ENCODE measurements at places on chromosomes 12 and 14.

- DNase-seq = no peak
These were observed 65.0 kb downstream of the TESC start for GRCh38 chr12:117034249-117034648.

DNA sequence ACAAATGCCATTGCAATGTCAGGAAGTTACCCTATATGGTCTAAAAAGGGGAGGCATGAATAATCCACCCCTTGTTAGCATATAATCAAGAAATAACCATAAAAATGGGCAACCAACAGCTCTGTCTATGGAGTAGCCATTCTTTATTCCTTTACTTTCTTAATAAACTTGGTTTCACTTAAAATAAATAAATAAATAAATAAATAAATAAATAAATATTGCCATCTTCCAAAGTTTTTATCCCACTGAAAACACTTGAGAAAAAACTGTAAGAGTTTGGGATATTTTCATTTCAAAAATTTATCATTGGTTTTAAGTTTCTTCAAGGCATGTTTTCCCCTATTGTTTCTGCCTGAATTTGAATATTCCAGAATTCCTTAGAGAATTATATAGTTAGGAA is 89.8 kb downstream of the SYT10 start:
- no peak for DNase-seq

GRCh38 chr12:28240853-28241252 is 50.6 kb downstream of the CCDC91 start:
- DNase-seq = no peak

DNA sequence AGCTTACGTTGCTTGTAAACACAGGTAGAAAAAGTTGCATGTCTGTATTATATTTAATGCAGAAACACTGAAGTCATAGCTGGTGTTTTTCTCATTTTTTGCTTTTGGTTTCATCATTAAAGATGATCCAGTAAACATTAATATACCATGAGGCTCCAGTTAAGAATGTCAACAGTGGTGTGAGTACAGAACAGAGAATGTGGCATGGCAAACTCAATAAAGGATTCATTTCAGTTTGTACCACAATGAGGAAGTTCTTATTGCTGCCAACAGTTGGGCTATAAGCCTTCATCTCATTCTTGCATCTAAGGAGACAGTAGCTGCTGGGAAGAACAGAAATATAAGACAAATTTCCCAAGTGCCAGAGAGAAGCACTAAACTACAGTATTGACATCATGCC is 72.1 kb upstream of the ST8SIA1 start:
- no peak for DNase-seq

- DNase-seq = no peak
These were observed 51.3 kb upstream of the RERGL start for GRCh38 chr12:18141048-18141982.

DNA sequence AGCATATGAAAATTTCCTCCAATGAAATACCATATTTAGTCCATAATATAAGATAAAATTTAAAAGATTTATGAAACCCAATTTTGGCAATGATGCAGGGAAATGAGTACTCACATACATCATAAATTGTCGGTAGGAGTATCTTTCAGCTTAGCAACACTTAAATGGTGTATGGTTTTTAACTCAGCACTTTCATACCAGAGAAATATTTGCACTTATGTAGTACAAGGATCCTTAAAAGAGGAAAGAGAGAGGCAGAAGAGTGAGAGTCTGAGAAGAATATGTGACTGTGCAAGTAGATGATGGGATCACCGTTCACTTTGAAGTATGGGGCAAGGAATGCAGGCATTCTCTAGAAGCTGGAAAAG is 379.3 kb upstream of the DCN start:
- no peak for DNase-seq

DNA sequence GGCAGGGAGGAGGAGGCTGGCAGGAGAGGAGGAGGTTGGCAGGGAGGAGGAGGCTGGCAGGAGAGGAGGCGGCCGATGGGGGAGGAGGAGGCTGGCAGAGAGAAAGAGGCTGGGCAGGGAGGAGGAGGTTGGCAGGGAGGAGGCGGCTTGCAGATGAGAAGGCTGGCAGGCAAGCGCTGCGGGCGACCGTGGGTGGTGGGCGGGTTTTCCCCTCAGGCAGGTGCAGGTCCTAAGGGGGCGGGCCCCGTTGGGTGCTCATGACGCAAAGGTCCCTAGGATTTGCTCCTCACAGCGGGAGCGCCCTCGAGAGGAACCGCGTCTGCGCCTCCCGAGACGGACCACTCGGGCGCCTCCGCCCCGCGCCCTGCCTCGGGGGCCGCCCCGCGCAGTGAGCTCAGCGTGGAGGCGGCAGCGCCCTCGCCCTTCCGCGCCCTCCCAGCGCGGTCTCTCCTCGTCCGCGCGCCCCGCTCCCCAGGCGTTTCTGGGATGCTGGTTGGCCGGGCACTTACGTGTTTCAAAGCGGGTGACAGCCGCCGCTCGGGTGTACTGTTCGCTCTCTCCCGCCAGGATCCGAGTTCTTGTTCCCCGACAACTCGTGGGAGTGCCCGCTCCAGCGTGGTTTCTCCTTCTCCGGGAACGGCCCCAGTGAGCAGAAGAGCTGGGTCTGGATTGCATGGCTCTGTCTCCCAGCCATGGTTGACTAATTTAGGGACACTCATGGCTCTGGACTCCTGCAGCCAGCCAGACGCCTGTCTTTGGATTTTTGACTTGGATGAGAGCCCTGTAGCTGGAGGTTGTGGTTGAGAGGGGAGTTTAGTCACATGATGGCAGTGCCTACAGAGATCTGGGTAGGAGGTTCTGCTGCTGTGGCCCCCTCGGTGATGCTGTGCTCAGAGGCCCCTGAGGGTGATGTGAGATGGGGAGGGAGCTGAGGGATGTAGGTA is 64.1 kb upstream of the PPP4R3A start:
- DNase-seq = no peak

DNA sequence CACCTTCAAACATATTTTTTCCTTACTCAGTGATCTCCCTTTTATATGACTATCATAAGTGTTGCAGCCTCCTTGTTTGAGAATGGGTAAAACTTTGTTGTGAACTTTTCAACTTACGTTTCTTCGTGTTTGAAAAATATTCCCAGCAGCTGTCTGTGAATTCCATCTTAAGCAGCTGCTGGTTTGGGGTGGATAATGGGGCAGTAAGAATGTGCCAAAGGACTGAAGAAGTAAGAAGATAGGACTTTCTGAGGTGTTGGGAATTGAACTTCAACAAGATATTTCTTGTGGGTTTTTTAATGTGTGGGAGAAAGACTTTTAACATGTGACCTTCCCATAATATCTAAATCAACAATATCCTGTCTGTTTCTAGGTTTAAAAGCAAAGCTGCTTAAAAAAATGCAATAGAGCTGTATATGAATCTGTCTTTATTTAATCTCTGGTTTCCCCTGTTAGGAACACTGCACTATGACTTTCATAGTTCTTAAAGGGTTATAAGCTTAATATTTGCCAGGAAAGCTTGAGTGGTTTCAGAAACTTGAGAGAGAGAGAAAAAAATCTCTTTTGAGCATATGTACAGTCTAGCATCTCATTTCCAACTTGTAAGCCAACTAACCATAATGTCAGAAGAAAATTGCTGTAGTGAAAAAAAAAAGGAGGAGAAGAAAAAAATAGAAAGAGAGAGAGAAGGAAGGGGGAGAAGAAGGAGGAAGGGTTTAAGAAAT is 1659.2 kb upstream of the FLRT2 start:
- DNase-seq = no peak

GRCh38 chr14:38419579-38419978 is 163.7 kb upstream of the CLEC14A start:
- DNase-seq = no peak

GRCh38 chr14:100334904-100335303 is 11.8 kb downstream of the SLC25A47 start:
- DNase-seq = no peak

- DNase-seq = no peak
These were observed 354.0 kb downstream of the FLRT2 start for GRCh38 chr14:85883966-85884365.

GRCh38 chr14:38723959-38724358 is 379.1 kb downstream of the SEC23A start:
- DNase-seq = no peak

GRCh38 chr12:94109160-94109559 is 39.2 kb upstream of the PLXNC1 start:
- no peak for DNase-seq

DNA sequence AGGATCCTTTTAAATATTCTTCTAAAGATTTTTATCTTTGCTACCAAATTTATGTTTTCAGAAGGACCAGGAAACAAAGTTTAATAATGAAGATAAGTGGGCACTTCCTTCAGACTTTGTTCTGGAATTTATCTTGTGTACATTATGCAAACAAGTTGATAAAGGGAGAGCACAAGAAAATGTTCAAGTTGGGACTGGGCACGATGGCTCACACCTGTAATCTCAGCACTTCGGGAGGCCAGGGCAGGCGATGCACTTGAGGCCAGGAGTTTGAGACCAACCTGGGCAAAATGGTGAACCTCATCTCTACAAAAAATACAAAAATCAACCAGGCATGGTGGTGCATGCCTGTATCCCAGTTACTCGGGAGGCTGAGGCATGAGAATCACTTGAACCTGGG is 4.6 kb downstream of the PLBD1 start:
- DNase-seq = no peak
